ENCODE measurements at places on chromosomes 6 and 20. TPM values are rescaled to one million over a fixed set of nuclear protein-coding genes. Genes with fewer than 3 reads are reported as not detected.
A peak's percentile ranks its signal among the peaks of the same experiment; 100 is the strongest.

Gene DNMT3B
- 15.6 TPM for total RNA-seq

Gene RIPOR3
- 2.6 TPM for total RNA-seq

GRCh38 chr6:34459899-34460593, 5.8 kb upstream of the PACSIN1 start:
- H3K4me3 ChIP-seq: no peak overlapping the region
- no peaks in the 10 kb centered on the region for H3K36me3 ChIP-seq
- no peaks in the 10 kb centered on the region for H3K4me1 ChIP-seq
- peak; percentile 41 for DNase-seq
- H3K27ac ChIP-seq: no peak overlapping the region

GRCh38 chr6:127878115-127878514, 22.7 kb downstream of the THEMIS start:
- no peak overlapping the region for H3K27ac ChIP-seq
- no peak for DNase-seq
- H3K4me1 ChIP-seq: 0 out of 2 replicates have a peak, but pooled peaks cover 8% of the 10 kb centered on the region

DNA sequence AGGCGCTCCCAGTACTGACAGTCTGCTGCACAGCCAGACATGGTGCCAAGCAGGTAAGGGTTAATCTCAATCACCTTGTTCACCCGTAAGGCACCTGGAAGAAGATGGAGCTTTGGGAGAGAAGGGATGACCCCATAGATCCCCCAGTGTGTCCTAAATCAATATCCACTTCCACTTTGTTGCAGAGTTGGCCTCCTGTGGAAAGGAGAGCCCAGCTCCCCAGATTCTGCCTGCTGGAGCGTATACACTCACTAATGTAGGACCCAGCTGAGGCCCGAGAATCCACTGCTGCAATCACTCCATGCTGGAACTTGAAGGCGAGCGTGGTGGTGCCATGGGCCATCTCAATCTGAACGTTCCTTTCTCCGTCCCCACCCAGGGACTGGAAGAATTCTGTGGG, 1.2 kb downstream of the PSMB8 start:
- H3K36me3 ChIP-seq: no peaks in the 10 kb centered on the region
- H3K27me3 ChIP-seq: peaks cover 22% of the 10 kb centered on the region
- no peak overlapping the region for H3K4me3 ChIP-seq
- no peak for DNase-seq

- H3K36me3 ChIP-seq: no peaks in the 10 kb centered on the region
- no peak overlapping the region for H3K4me3 ChIP-seq
- H3K27me3 ChIP-seq: 0 out of 2 replicates have a peak, but pooled peaks cover 5% of the 10 kb centered on the region
- no peak overlapping the region for H3K27ac ChIP-seq
- peak; percentile 26 for DNase-seq
These were observed 1.4 kb upstream of the MUC21 start for GRCh38 chr6:30981942-30982772.

Measured in SJCRH30 (cell line).